Osteocyte (in vitro differentiated cells): ENCODE measurements at places on chromosomes 4 and X. TPM values are rescaled to one million over a fixed set of nuclear protein-coding genes. Genes with fewer than 3 reads are reported as not detected.

FAM9B gene
- not detected in 2 replicates for total RNA-seq

DNA sequence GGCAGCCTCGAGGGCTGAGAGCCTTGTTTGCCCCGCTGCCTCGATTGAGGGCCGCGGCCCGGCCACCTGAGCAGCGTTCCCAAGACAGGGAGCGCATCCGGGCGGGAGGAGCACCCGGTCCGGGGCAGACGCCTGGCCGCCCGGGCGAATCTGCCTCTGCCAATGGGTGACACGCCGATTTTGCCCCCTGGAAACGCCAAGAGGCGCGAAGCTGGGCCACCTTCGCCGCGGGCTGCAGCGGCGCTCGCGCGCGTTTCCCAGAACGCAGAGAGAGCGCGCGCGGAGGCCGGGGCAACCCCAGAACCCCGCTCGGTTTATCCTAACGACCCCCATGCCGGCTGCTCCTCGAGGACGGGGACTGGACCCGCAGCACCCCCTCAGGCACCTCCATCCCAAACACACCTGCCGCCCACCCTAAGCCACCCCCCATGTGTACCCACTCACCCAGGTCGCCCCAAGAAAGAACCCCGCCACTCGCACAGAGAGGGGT lies 575 bp downstream of the MAP7D2 start:
- DNase-seq = no peak

GRCh38 chr4:122122083-122122482 lies 30.0 kb upstream of the BLTP1 start:
- DNase-seq = no peak

DNA sequence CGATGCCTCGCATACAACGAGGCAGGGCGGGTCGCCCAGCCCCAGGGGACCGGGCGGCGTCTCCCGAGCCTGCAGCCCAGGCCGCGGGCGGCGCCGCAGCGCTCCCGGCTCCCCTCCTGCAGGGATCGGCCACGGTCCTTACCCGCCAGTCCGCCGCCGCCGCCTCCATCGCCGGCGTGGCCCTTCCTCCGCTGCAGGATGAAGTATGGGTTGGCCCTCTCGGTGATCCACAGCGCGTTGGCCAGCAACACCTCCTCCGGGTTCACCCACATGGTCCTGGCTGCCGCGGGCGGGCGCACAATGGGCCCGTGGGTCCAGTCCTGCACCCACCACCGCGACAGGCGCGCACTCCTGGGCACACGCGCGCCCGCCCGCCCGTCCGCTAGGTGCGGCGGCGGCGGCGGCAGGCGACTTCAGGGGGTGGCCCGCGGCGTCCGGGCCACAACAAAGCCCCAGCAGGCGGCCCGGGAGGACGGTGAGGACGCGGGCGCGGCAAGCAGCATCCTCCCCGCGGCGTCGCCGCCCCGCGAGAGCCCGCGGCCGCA lies 339 bp downstream of the TBC1D9 start:
- peak; percentile 87 for DNase-seq

PAGE5 gene
- not detected in 2 replicates for total RNA-seq

- no peak for DNase-seq
Observed at GRCh38 chr4:87382116-87382515, 8.9 kb downstream of the HSD17B11 start.

GRCh38 chr4:184286358-184286757 lies 68.7 kb upstream of the ENPP6 start:
- no peak for DNase-seq

GRCh38 chr4:63563288-63564014 lies 845.8 kb downstream of the TECRL start:
- no peak for DNase-seq

DNA sequence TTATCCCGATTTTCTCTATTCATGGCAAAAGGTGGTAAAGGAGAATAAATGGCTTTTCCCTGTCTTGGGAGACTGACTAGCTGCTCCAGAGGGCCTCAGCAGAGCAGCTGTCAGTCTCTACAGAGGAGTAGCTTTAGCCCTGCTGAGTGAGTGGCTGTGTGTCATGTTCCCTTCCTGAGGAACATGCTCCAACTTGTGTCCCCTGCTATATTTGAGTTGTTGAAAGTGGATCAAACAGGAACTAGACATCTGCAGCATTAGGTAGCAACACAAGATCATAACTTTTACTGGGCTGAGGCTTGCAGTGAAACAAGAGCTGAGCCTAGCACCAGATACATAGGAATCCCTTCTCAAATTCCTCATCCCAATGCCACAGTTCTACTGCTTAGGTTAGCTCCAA lies 26.7 kb upstream of the PLAC1 start:
- DNase-seq = no peak

GRCh38 chr4:47275595-47275994 lies 187.9 kb downstream of the COMMD8 start:
- DNase-seq = no peak

GRCh38 chr4:158811704-158812103 lies 42.9 kb downstream of the FNIP2 start:
- DNase-seq = no peak

- no peak for DNase-seq
Observed at GRCh38 chr4:40721730-40722171, 28.0 kb upstream of the NSUN7 start.

DNA sequence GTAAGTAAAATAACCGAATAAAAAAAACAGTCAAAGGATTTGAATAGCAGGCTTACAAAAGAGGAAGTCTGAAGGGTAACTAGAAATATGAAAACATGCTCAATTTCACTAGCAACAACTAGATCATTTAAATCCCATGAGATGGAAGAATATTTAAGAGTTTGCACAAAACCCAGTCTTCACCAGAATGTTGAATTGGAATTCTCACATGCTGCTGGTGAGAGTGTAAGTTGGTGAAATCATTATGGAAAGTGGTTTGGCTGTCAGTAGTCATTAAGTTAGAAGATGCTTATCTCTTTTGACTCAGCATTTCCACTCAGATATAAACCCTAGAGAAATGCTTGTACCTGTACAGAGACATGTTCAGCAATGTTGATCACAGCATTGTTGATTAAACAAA lies 110.1 kb downstream of the PGRMC2 start:
- no peak for DNase-seq

DNA sequence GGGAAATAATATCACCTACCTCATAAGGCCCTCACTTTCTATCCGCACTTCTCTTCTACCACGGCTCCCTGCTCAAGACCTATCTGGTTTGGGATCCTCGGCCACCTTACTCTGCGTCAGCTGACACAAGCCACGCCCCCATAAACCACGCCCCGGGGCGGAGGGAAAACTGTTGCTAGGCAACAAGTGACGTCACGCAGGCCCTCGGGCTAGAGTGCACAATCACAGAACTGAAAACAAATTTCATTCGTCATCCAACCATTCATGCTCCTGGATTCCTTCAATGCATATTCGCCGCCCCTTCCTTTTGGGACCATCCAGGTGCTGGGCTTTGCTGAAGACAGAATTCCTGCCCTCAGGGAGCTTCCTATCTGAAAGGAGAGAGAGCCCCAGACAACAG lies 66.3 kb downstream of the SMC1A start:
- DNase-seq = no peak

GAGE12H gene
- total RNA-seq = not detected in 2 replicates

- peak; percentile 99 for DNase-seq
Observed at GRCh38 chr4:119212234-119212963, at the start of gene USP53. TSS of gene USP53 (plus strand) at chr4:119212713. CDS start at chr4:119239760, 27,047 bp downstream.

DCX gene
- not detected in 2 replicates for total RNA-seq

ANKRD17 gene
- total RNA-seq = 68.5 and 76.0 TPM in 2 replicates

GRCh38 chr4:7210824-7211223 lies 18.5 kb downstream of the SORCS2 start:
- DNase-seq = no peak

GRCh38 chr4:5701971-5702370 lies 6.4 kb downstream of the EVC2 start:
- no peak for DNase-seq

DNA sequence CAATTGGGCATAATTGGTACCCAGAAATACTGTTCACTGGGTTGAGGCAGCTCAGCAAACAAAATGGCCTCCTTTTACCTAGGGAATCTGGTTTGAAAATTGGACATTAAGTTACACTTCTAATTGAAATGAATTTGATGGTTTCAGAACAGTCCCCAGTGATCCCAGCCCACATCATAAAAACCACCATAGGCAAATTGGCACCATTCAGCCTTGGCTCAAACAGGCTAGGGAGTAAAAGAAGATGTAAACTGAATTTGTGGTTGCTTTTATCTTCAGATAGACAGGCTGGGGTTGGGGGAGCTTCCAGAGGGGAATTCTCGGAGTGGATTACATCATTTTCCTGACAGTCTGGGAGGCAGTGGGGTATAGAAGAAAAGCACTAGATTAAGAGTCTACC lies 576.5 kb downstream of the MID1IP1 start:
- DNase-seq = no peak

GRCh38 chrX:15721911-15722310 lies 16.2 kb upstream of the CA5B start:
- no peak for DNase-seq

- no peak for DNase-seq
Observed at GRCh38 chrX:129525162-129525561, 1.9 kb upstream of the SMARCA1 start.

- DNase-seq = no peak
Observed at GRCh38 chr4:171583790-171584189, 229.4 kb upstream of the GALNTL6 start.

DNA sequence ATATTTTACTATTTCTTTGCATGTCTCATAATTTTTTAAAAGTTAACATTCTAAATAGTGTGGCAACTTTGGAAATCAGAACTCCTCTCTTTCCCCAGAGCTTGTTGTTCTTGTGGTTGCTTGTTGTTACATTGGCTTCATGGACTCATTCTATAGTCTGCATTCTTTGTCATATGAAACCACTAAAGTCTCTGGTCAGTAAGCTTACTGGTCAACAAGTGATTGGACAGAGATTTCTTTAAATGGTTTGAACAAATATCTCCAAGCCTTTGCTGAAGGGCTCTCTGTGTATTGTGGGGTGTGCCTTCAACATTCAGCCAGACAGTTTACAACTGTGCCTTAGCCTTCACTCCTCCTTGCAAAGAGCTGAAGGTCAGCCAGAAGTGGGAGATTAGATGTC lies 147.2 kb downstream of the OPHN1 start:
- no peak for DNase-seq

- DNase-seq = no peak
Observed at GRCh38 chr4:85867271-85867670, 392.3 kb downstream of the ARHGAP24 start.

UNC5C gene
- 0.70 and 0.71 TPM in 2 replicates for total RNA-seq

GRCh38 chr4:48832571-48832970 lies 1.7 kb downstream of the OCIAD1 start:
- no peak for DNase-seq

DNA sequence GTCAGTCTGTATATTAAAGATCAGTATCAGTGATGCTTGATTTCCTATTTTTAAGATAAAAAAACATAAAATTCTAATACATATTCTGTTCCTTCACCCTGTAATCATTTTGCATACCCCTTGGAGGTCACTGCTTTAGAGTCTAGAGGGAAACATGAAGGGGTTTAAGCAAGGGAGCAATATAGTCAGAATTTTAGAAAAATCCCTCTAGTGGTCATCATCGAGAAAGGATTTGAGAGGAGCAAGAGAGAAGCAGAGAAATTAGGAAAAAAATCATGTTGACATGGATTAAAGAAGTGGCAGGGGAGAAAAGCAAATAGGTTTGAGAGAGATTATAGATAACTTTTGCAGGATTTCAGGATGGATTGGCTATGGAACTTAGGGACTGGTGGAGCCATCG lies 11.1 kb downstream of the APEX2 start:
- DNase-seq = no peak
